CD4-positive, alpha-beta T cell treated with Interleukin-6 at 100 ng/mL for 8 hours (primary cell): ENCODE measurements at places on chromosomes 13 and 19.

- DNase-seq = no peak
Observed at GRCh38 chr13:98039964-98040363, 86.5 kb downstream of the IPO5 start.

- DNase-seq = no peak
Observed at GRCh38 chr19:58277748-58278540, 811 bp upstream of the ZNF8 start.

GRCh38 chr19:11649941-11650340 is 52.7 kb downstream of the ZNF627 start:
- no peak for DNase-seq

GRCh38 chr19:13963603-13964105 is 11.3 kb downstream of the DCAF15 start:
- DNase-seq = no peak

DNA sequence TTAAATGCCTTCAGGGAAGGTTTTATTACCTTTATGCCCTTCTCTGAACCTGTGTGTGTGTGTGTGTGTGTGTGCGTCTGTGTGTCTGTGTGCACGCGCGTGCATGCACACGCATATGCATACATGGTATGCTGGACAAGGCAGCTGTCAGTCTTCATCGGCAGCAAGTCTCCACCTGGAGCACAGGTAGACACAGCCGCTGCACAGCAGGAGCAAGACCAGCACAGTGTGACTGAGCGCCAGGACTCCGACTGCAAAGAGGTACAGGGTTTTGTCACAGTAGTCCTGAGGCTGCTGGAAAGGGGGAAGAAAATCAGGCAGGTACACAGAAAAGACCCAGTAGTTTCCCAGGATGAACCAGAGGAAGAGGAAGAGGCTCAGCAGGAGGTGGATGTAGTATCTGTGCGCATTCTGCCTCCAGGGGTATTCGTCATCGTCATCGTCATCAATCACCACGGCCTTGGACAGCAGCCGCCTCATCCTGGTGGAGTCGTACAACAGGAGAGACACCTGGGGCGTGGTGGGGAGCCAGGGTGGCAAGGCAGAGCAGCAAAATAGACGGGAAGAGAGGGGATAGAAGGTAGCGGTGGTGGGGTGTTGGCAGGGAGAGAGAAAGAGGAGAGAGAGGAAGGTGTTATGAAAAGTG is 12.8 kb upstream of the DHRS12 start:
- no peak for DNase-seq

- DNase-seq = no peak
Observed at GRCh38 chr19:9251236-9251635, 506 bp downstream of the OR7E24 start.

GRCh38 chr19:32174386-32175113 is 170.9 kb upstream of the ZNF507 start:
- no peak for DNase-seq

- DNase-seq = no peak
Observed at GRCh38 chr19:39582442-39582841, 19.9 kb upstream of the LGALS13 start.

DNA sequence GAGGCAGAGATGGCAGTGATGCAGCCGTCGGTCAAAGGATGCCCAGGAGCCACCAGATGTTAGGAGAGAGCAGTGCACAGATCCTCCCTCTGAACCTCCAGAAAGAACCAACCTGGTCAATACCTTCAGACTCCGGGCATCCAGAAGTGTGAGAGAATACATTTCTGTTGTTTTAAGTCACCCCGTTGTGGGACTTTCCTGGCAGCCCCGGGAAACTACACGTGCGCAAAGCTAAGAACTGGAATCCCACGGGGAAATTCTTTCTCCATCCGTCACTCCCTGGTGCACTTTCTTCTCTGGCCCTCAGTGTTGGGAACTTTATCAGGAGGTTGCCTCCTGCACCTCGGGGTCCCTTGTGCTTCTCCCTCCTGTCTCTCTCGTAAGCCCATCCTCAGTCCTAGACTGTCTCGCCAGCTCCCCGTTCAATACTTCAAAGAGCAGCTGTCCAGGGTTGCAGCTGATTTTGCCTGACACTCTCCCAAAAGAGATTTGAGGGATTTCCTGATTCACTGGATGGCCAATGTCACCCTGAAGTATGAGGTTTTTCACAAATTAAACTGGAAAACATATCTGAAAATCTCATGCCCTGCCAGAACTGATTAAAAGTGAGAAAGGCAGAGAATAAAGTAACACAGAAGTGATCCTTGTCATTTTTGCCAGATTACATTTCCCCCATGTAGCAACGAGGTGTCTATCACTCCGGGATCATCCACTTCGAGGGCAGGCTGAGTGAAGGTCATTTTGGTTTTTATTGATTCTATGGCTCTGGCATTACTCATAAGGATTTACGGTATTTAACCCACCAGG is 136.8 kb downstream of the DCT start:
- no peak for DNase-seq

DNA sequence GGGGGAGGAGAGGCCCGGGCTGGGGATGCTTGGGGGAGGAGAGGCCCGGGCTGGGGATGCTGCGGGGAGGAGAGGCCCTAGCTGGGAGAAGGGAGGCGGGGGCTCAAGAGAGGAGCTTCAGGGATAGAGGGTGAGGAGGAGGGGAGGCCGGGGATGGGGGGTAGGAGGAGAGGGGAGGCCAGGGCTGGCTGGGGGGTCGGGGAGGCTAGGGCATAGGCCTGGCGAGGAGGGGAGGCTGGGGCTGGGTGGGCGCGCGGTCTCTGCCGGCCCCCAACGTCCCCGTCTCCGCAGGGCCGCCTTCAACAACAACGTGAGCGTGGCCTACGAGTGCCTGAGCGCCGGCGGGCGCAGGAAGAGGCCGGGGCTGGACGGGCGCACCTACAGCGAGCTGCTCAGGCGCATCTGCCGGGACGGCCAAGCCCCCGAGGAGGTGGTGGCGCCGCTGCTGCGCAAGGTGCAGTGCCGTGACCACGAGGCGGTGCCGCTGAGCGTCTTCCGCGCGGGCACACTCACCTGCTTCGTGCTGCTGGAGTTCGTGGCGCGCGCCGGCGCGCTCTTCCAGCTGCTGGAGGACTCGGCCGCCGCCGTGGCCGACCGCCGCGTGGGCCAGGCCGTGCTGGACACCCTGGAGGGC is 11.4 kb downstream of the TPGS1 start:
- peak; percentile 62 for DNase-seq

GRCh38 chr13:41008349-41008980 is 10.7 kb downstream of the ELF1 start:
- DNase-seq = no peak

DNA sequence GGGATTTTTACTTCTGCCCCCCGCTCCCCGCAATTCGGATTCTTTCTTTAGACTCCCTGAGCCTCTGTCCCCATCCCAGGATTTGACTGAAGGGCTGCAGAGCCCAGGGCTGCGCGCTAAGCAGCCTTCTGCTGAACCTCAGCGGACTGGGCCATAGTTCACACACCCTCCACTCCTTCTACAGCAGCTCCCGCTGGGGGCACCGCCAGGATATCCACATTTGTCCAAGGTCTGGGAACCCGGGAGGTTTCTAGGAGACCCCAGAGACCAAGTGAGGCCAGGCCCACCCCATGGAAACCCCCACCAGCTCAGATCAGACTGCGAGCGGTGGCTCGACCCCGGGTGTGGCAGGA is 463.3 kb downstream of the ITGBL1 start:
- no peak for DNase-seq

DNA sequence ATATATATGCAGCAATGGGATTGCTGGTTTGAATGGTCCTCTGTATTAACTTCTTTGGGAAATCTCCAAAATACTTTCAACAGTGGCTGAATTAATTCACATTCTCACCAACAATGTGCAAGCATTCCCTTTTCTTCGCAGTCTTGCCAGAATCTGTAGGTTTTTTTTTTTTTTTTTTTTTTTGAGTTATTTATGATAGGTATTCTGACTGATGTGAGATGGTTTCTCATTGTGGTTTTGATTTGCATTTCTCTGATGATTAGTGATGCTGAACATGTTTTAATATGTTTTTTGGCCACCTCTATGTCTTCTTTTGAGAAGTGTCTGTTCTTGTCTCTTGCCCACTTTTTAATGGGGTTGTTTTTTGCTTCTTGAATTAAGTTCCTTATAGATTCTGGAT is 2041.5 kb upstream of the PCDH20 start:
- no peak for DNase-seq

DNA sequence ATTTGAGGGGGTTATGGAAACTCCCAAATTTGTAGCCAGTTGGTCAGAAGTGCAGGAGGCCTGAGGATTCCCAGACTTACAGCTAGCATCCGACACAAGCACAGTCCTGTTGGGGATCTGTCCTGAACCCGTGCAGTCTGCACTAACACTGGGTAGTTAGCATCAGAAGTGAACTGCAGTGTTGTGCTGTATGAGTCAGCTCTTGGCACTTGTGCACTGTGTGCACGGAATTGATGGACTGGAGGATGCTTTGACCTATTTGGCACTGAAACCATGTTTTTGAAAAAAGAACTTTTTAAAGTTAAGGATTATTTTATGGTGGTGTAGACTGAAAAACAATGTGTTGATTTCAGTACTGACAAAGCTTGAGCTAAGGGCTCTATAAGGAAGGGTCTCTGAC is 279.0 kb downstream of the NHLRC3 start:
- DNase-seq = no peak
